ENCODE measurements at places on chromosomes 3 and 15.

DNA sequence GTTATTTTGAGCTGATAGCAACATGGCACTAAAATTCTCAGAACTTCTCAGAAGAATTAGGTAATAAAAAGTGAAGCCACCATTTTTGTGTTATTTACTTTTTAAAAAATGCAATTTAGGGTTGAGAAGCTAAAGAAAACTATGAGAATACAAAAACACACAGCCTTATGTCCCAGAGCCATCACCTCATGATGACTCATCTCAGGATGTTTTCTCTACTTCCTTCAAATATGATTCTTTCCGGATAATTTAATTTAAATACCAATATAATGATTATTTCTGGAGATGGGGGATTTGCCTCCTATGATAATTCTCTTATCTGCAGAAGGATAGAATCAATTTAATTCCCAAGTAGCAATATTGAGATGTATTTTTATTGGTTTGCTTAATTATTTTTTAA is 105.6 kb upstream of the BFSP2 start:
- no peak for DNase-seq

GRCh38 chr3:143972505-143973258 is 1.1 kb downstream of the DIPK2A start:
- DNase-seq = peak; percentile 80

DNA sequence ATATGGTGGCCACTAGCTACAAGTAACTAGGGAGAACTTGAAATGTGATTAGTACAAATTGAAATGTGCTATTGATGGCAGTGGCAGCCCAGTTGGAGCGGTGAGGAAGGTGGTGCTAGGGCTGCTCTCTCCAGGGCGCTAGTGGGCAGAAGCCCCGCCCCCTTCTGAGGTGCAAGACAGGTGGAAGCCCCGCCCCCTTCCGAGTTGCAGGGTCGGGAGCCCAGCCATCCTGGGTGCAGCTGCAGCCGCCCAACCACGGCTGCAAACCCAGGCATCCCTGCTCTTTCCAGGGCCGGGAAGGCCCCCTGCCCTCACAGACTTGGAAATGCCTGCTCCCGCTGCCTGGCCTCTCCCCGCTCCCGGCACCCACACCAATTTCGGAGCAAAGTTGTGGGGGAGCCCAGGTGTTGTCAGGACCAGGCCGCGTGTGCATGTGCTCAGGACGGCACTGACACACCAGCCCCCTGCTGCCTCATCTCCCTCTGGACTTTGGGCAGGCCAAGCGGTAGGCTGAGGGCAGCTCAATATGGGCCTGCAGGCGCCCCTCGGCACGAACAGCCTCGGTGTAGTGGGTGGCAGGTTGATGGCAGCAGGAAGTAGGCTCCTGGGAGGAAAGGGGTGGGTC is 10.0 kb downstream of the ATR start:
- DNase-seq = no peak

- no peak for DNase-seq
Measured at GRCh38 chr3:33047842-33048834, 48.8 kb downstream of the GLB1 start.

GRCh38 chr3:139836698-139837464 is 98.1 kb upstream of the CLSTN2 start:
- no peak for DNase-seq

- no peak for DNase-seq
Measured at GRCh38 chr3:71492566-71492965, 91.0 kb downstream of the FOXP1 start.

GRCh38 chr3:185363662-185364203 is 797 bp downstream of the MAP3K13 start:
- DNase-seq = no peak

DNA sequence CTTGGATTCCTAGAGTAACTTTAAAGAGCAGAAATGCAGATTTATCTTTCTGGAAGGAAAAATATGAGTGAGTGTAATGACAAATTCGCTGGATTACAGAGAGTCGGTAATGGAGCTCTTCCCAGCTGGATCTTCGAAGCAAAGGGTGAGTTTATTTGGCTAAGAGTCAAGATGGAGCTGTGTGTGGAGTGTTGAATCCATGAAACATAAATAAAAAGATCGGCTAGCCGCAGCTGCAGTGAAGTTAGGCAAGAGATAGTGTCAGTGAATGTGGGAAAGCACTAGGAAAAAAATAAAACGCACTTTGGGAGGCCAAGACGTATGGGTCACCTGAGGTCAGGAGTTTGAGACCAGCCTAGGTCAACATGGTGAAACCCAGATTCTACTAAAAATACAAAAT is 10.3 kb downstream of the NAALADL2 start:
- no peak for DNase-seq
